ENCODE measurements at places on chromosomes 2 and 18.

DNA sequence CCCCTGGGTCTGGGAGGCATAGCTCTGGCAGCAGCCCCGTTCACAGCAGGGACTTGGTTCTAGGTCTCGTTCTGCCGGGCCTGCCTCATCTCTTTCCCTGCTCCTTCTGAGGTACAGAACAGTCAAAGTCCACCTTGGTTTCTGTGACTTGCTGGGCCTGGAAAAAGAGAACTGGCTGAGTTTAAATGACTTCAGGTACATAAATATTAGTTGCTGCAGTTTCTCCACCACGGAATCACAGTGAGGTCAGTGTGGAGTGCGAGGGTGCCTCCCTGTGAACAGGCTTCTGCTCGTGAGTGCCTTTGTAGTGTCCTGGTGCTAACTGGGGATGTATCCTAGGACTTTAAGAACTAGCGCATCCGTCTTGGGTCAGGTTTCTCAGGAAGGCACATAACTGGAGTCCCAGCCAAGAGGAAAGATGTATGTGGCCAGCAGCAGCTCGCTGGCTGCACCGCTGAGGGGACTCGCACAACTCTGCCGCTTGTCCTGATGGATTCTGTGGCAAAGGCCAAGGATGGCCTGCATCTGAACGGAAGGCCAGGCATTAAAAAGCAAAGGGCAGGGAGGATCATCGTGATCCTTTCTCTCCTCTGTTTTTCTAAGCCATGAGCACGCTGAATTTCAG is 188.6 kb downstream of the SH3RF3 start:
- no peak for DNase-seq

DNA sequence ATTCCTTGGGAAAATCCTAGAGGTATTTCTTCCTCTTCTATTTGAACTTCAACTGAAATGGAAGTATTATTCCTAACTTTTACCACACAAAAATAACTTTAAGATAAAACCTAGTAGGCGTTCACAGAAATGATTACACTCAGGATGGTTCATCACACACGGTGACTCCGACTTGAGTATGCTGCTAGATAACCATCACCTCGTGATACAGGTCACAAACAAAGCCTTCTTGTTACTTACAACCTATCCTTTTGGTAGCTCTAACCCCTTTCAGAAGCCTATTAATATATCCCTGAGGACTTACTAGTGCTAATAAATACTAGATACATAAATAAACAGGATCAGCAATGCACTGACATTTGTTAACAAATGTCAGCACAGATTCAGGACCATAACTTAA is 101.0 kb upstream of the DNER start:
- DNase-seq: no peak

- DNase-seq: no peak
Measured at GRCh38 chr18:62566199-62566598, 43.4 kb downstream of the ZCCHC2 start.

GRCh38 chr18:55477499-55477859 is 110.5 kb downstream of the TCF4 start:
- no peak for DNase-seq

- DNase-seq: no peak
Measured at GRCh38 chr18:21242141-21242779, at the start of gene GREB1L. TSS of gene GREB1L (plus strand) at chr18:21242232. CDS start at chr18:21383519, 141,287 bp downstream.

DNA sequence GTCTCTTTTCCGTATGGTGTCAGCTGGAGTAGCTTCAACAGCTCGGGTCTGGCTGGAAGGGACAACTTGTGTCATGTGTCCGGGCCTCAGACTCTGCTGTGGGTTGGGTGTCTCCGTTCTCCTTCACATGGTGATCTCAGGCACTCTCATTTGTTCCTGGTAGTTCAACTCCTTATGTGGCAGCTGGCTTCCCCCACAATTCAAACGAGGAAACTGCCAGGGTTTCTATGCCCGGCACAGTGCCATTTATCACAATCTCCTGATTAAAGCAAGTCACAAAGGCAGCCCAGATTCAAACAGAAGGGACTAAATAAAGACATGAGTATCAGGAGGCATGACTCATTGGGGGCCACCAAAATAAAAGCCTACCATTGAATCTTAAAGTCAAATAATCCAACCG is 22.7 kb downstream of the MRO start:
- DNase-seq: no peak

GRCh38 chr18:77004555-77005380 is 127.8 kb downstream of the MBP start:
- no peak for DNase-seq

GRCh38 chr2:189222468-189223105 is 43.0 kb upstream of the COL5A2 start:
- no peak for DNase-seq

- no peak for DNase-seq
Measured at GRCh38 chr2:55947752-55948151, 24.2 kb upstream of the EFEMP1 start.

DNA sequence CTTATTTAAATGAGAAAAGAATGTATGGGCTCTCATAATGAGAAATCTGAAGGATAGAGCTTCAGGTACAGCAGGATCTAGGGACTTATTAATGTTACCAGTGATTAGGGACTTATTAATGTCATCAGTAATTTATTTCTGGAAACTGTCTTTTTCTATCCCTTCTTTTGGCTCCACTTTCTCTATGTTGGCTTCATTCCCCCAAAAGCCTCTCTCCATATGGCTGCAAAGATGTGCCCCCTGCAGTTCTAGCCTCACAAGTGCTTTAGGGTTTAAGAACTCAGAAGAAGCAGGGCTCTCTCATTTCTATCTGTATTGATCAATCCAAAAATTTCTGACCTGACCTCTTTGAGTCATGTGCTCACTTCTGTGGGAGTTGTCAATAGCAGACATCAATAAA is 480.9 kb downstream of the TXNL1 start:
- no peak for DNase-seq

- DNase-seq: no peak
Measured at GRCh38 chr18:55427951-55428350, 160.0 kb downstream of the TCF4 start.

DNA sequence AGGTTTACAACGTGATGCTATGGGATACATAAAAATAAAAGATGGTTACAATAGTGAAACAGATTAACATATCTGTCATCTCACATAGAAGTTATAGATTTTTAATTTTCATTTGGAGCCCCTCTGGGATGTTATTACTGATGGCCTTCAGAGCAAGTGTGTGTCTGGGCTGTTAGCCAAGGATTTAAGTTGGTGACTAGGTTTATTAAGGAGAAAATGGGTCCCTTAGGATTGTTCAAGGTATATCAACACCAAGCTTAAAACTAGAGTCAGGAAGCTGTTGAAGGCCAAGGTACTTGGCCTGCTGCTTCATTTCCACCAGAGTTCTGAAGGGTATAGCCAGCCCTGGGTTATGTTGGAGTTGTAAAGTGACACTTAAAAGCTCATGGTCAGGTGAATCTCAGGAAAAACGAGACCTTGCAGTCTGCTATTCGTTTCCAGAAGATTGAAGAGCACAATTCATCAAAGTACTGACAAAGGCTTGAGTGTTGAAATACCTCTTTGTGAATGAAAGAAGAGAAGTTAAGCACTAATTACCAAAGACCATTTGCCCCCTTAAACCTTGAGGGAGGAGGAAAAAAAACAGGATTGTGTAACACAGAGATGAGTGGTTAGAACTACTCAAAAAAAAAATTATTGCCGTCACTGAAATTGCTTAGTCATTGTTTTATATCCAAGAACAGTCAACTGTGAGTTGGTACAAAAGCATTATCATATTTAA is 48.4 kb downstream of the MAP2 start:
- no peak for DNase-seq

All from activated naive CD4-positive, alpha-beta T cell (primary cell).